ENCODE measurements at places on chromosomes 5 and 9. TPM values are rescaled to one million over a fixed set of nuclear protein-coding genes. Genes with fewer than 3 reads are reported as not detected.

LRRC19 gene
- not detected for total RNA-seq

SPATA31E1 gene
- not detected for total RNA-seq

PCDHGA1 gene
- total RNA-seq: 0.40 TPM

PDLIM4 gene
- total RNA-seq: 87.9 TPM

ANKRD18A gene
- 0.53 TPM for total RNA-seq

AFAP1L1 gene
- total RNA-seq: 102 TPM

SPATA31C1 gene
- total RNA-seq: not detected

HNRNPAB gene
- 160 TPM for total RNA-seq

SPINK13 gene
- not detected for total RNA-seq

LECT2 gene
- not detected for total RNA-seq

ETF1 gene
- total RNA-seq: 181 TPM

DOCK8 gene
- 0.80 TPM for total RNA-seq

SPRY4 gene
- 30.9 TPM for total RNA-seq

SYK gene
- total RNA-seq: not detected

SH2D3C gene
- 39.9 TPM for total RNA-seq

ARL10 gene
- 11.3 TPM for total RNA-seq

GMCL2 gene
- total RNA-seq: not detected

ATOSB gene
- total RNA-seq: 29.8 TPM

CAMK4 gene
- 2.6 TPM for total RNA-seq

CA9 gene
- 0.14 TPM for total RNA-seq

CKMT2 gene
- total RNA-seq: not detected

FGF1 gene
- 0.07 TPM for total RNA-seq

ARHGEF39 gene
- total RNA-seq: 1.5 TPM

BHMT2 gene
- 0.22 TPM for total RNA-seq

TRIM52 gene
- 8.1 TPM for total RNA-seq

CCL27 gene
- not detected for total RNA-seq

AMACR gene
- 9.0 TPM for total RNA-seq

ADCY2 gene
- total RNA-seq: not detected

CYSRT1 gene
- 0.29 TPM for total RNA-seq

PCDHA1 gene
- total RNA-seq: not detected

DNAH5 gene
- 0.13 TPM for total RNA-seq

Measured in thoracic aorta endothelial cell (primary cell).